ENCODE measurements at places on chromosomes 12 and 14.

- no peak for DNase-seq
These were observed 479.3 kb downstream of the SLC16A7 start for GRCh38 chr12:60075091-60075490.

DNA sequence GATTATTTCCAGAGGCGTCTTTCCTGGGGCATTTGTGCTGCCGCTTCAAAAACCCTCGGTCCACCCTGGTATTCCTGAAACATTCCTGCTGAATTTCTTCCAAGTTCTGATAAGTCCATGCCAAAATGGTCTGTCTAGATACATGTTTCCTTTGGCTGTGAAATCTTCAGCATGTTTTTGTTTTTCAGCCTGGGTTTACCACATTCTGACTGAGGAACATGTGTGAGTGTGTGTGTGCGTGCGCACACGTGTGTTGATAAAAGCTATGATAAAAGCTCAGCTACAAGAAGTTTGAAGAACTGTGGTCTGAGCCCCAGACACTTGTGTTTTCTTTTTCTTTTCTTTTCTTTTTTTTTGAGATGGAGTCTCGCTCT is 22.4 kb downstream of the ANKRD9 start:
- DNase-seq, result no peak

DNA sequence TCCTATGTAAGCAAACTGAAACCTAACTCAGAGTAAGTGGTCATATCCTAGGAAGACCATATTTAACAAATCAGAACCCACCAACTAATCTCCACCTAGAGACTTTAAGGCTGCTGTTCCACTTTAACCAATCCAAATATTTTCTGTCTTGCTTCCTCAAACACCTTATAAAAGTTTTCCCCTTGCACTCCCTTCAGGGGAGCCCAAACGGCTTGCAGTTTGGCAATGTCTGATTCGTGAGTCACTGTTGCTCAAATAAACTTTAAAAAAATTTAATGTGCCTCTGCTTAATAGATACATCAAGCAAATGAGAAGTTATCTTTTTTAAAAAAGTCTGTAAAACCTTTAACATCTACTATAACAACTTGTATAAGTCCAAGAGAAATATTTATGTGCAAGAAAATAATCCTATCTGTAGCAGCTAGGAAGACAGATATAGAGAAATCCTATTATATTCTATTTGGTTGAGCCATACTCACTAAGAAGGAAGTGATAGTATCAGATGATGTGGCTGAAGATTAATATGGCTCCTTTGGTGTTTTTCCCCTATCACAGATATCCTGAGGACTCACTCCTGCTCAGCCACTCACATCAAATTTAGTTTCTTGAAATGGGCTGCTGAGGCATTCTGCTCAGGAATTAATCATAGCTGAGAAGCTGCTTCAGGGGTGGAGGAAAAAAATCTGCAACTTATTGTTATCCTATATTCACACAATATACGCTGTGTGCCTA is 65.1 kb upstream of the DUSP6 start:
- no peak for DNase-seq

- no peak for DNase-seq
These were observed 9.0 kb upstream of the NOVA1 start for GRCh38 chr14:26606729-26607312.

- no peak for DNase-seq
These were observed 123.4 kb downstream of the PTPRQ start for GRCh38 chr12:80567401-80567800.

DNA sequence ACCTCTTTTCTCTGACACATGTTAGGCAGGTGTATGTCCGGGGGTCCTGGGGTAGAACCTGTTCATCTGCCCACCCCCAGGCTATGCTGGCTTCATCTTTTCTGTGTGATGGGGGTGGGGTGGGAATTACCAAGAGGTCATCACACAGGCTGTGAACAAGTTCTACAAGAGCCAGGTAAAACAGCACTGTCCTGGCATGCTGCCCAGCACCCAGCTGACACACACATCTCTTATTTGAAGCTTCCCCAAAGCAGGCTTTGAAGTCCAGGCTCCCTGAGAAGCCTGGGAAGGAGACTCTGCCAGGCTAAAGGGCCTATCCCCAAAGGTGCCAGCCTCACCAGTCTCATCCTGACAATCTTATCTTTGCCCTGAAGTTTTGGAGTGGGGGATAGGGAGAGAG is 141.1 kb downstream of the ALG10 start:
- DNase-seq, result no peak

DNA sequence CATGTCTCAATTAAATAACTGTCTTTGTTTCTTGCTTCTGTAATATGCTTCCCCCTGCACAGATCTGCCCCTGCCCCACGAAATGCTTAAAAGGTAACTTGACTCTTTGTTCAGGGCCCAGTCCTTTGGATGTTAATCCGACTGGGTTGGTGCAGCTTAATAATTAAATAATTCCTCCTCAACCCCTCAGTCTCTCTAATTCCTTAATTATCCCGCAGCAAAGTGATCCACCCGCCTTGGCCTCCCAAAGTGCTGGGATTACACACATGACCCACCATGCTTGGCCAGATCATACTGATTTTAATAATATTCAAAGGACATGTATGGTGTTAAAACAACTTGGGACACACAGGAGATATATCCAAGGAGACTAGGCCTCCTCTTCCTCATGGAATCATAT is 18.2 kb upstream of the ANAPC7 start:
- DNase-seq, result no peak

- no peak for DNase-seq
These were observed 90.8 kb downstream of the NTF3 start for GRCh38 chr12:5522432-5523335.

GRCh38 chr12:81758421-81759189 is 545 bp downstream of the PPFIA2 start:
- DNase-seq, result peak; percentile 19

DNA sequence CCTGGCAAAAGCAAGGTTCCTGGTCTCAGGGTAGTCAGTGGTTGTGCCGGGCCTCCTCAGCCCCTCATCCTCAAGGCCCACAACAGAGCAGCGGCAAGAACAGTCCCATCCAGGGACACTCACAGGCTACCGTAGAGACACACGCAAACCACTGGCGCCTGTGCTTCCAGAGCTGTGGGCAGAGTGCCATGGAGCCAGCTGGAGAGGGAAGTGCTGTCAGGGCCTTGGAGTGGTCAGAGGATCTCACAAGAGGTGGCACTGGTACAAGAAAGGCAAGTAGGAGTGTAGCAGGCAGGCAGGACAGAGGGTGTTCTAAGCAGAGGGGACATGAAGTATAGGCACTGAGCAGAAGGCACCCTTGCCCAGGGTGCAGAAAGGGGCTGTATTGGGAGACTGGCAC is 34.6 kb downstream of the ANKRD9 start:
- DNase-seq, result no peak

DNA sequence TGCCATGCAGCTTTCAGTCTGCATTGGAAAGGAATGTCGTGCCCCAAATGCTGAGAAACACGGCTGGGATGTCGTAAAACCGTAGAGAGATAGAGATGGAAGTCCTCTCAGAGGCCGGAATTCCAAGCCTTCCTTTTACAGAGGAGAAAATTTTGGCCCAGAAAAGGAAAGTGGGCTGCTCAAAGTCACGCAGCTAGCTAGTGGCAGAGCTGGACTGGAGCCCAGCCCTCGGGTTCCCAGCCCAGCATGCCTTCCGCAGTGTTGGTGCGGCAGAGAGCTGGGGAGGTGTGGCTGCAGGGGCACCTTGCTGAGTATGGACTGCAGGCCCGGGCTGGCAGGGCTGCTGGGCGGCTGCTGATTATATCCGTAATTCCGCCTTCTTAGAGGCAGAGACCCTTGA is 50.3 kb downstream of the KCNA1 start:
- DNase-seq, result no peak

DNA sequence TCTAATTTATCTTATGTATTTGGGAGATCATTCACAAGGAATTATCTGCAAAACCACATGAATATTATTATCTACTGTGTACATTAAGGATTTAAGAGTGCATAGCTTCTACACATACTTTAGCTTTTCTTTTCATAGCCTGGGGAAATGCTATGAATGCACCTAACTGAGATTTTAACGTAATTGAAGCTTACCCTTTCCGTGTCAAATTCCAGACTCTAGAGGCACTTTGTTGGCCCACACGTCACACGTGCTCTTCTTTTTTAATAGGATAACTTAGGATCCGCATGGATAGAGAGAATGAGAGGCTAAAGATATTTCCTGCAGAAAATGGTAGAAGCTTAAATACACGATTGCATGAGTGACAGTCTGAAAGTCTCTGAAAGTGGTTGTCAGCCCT is 481.1 kb downstream of the PCNX1 start:
- DNase-seq, result no peak

DNA sequence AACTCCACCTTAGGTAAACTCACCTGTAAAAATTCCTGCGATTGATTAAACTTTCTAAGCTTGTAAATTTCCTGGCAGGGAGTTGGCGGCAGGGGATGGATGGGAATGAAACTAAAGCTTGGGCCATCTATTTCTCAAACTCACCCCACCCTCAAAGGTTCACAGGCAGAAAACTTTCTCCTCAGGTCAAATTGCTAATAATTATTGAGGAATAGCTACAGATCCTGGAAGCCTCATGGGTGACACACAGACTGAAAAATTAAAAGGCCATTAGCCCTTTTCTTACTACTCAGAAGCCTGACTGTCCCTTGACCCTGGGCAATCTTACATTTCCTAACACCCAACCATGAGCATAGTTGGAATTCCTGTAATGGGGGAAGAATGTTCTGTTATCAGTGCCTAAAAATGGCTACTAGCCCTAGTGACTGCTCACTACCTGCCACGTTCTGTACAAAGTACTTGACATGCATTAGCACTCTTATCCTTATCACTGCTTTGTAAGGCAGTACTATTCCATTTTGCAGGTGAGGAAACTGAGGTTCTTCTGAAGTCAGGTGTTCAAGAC is 12.4 kb upstream of the SYNDIG1L start:
- DNase-seq, result no peak

- peak; percentile 74 for DNase-seq
These were observed 1.6 kb upstream of the CEBPE start for GRCh38 chr14:23120541-23121251.

- DNase-seq, result no peak
These were observed 83.3 kb downstream of the PUS7L start for GRCh38 chr12:43675048-43675904.

DNA sequence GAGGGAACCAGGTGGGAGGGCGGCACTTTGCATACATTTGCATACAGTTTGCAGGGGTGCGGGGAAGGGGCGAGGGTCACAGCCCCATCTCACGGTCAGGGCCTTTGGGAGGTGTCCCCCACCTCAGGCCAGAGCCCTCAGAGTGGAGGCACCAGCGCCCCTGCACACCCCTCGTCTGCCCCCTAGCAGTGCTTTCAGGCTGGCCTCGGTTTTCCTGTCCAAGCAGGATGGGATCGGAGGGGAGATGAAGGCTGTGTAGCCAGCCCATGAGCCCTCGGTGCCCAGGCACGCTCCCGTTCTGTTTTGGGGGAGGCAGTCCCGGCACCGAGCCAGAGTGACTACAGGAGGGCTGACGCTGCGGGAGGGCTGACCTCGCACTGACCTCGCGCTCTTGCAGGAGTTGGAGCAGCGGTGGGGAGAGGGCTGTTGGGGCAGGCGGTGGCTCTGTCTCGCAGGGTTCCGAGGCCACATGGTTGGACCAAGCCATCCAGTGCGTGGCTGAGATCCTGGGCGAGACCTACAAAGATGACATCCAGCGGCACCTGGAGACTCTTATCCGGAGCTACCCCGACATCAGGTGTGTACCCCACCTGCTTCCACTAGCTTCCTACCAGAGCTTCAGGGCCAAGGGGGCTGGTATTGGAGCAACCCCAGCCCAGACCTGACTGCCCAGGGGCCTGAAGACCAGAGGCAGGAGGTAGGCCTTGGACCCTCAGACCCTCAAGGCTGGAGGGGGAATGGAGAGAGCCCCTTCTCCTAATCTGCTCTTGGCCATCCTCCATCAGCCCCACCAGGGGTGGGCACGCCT is 13.6 kb downstream of the EXOC3L4 start:
- no peak for DNase-seq

DNA sequence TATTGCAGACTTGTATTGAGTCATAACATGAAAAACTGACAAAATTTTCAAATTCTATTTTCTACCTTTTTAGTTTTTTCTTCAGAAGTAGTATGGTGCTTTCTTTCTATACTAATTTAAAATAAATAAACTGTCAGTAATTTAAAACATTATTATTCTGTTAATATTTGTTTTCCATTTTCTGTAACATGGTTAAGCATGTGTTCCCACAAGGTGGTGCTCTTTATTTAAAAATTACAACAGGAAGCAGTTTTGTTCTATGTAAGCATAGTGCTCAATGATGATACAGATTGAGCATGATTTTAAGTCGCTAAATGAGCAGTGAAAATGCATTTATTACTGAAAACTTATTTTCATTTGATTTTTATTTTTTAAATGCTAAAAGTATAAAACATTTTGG is 114.6 kb downstream of the PPFIA2 start:
- DNase-seq, result peak; percentile 51

DNA sequence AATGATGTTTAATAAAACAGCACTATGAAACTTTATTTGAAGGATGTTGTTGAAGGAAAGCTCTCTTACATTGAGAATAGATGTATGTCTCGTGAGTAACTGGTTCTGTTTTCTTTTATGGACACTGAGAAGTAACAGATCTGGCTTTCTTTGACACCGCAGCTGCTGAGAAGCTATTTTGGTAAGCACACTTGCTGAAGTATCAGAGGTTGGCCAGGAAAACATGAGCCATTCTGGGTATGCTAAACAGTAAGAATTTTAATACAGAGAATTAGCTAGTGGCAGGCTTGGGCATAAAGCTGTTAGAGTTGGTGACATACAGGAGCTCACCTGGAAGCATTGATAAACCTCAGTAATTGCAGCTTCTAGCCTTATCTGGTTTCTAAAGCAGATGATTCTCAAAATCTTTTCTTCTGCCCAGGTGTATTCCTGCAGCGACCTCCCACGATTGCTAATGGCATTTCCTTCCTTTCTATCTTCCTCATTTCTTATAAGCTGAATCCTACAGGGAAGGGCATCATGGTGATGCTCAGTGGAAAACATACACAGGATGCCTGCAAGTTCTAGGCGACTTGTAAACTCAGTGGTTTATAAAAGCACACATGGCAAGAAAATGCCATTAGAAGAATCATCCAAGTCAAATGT is 291.6 kb upstream of the SLC16A7 start:
- no peak for DNase-seq

DNA sequence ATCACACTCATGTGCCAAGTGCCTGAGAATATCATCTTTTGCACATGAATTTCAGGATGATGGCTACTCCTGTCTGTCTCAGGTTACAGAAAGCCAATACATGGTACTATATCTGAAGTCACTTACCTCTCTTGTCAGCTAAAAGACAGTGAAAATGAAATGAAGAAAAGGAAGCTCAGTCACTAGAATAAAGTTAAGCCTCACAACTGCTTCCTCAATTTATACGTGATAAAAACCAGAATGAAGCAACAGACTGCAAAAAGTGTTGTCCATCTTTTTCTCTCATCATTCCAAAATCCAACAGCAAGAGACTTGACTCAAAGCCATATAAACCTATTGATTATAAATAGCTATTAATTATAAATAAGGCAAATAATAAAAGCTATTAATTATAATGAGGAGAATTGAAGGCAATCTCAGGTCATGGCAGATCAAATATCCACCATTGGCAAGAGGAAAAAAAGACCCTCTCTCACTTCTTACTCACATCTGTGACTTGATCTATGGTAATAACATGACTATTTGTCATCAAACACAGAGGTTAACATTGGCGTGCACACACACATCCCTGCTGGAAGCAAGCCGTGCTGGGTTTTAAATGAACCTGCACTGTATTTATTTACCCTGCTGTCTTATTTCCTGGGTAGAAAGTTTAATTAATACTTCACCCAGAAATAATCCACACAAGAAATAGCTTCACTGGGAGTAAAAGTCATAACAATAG is 10.0 kb downstream of the NIN start:
- DNase-seq, result no peak

- no peak for DNase-seq
These were observed 50.2 kb downstream of the FZD10 start for GRCh38 chr12:130212384-130212989.

Data from CD8-positive, alpha-beta T cell (primary cell).